ENCODE measurements at places on chromosomes 16 and 17.

DNA sequence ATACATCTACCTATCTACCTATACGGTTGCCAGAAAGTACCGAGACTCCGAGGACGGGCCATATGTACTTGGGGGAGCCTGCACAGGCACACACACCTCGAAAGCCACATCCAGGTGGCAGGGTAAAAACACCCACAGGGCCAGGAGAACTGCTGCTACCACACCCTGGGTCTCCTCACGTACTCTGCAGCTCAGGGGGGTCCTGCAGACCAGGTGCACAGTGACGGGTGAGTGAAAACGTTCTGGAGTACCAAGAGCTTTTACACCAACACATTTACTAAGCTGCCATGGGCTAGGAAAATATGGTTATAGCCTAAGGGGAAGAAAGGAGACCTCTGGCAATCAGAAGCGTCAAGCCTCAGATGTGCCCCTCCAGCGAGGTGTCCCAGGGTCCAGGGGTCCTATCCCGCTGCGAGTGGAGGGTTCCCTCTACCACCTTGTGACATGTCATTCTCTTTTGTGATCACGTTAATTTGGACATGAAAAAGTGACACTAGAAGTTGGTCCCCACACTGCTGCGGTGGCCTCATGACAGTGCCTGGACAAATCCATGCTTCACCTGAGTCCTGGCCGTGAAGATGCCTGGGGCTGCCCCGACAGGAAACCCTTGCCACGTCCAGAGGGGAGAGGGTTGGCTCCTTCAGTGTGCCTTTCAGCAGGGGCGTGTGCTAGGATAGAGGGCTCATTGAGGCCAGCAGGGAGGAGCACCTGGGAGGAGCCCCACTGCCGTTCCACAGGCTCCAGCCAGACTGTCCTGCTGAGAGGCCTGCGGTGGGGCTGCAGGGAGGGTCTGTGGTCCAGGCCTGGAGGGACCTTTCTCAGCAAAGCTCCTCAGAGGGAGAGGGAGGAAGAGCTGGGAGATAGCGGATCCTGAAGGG, 1.8 kb downstream of the CANT1 start:
- no peak for DNase-seq

DNA sequence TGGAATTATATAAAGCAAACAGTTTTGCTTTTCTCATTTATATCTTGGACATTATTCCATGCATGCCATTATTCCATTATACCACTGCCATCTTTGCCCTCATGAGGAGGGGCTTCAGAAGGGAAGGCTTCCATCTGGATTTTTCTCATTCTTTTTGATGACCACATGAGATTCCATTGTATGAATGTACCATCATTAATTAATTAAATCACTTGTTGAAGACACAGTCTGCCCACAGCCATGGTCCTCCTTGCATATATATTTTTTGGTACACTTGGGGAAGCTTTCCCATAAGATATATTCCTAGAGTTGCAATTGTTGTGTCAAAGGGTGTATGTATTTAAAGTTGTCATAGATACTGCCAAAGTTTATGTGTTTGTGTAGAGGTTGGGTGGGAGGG, 7.1 kb downstream of the ARL4D start:
- DNase-seq: no peak

- no peak for DNase-seq
These were observed 6.5 kb upstream of the BAHCC1 start for GRCh38 chr17:81388612-81389367.

- peak; percentile 78 for DNase-seq
These were observed 8.3 kb upstream of the ZNF750 start for GRCh38 chr17:82848022-82848592.

All from NCI-H187 treated with DMSO at 0.1 percent for 48 hours (cell line).